ENCODE measurements at places on chromosomes 12 and 14.

DNA sequence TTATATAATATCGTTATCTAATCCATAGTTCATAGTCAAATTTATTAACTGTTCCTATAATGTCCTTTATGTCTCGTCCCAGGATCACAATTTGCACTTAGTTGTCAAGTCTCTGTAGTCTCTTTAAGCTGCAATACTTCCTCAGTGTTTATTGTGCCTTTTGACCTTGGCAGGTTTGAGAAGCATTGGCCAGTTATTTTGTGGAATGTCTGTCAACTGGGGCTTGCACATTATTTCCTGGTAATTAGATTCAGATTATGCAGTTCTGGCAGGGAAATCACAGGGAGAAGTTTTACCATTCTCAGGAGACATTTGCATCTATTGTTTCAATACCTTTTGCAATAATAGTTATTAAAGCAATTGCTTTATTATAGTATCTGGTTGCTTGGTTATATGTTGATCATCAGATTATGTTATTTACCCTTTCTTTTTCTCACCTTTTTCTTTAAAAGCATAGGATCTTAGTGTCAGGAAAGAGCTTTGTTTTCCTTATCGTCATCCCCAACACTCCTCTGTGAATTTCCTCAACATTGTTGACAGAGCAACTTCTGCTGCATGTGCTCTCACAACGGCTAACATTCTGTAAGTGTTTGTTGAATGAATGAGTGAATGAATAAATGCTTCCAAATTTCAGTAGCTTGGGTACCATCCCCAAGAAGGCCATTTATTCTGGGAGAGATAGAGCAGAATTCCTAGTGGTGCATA lies 3.7 kb upstream of the ART4 start:
- DNase-seq = no peak

DNA sequence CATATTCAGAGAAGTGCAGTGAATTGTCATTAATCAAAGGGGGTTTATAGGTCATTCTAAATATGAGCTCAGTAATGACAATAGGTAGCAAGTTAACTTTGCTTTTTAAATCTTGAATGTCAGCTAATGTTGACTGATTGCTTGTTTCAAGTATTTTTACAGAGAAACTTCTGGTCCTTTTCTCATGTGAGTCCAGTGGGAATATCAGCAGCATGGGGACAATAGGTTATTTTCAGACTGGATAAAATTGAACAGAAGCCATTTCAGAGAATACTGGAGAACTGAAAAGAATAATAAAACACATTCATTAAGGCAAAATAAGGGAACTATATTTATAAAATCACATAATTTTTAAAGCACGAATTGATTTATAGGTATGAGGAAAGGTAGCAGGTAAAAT lies 78.7 kb downstream of the FUT8 start:
- DNase-seq = no peak

GRCh38 chr12:67966560-67966959 lies 22.7 kb upstream of the IFNG-AS1 start:
- no peak for DNase-seq

DNA sequence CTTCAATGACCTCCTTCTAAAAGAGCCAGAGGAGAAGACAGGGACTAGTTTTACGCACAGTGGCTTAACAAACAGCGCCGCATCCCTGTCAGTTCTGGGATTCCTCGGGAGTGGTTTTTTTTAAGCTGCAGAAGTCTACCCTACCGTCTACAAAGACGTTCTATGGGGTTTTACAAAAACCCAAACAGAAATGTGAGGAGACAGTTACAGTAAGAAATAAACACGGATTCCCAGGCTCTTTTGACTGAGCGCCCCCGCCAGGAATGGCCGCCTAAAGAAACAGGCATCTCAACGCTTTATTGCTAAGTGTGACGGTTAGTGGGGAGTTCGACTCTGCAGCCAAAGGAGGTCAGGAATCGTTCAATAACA lies 484 bp downstream of the ALKBH1 start:
- no peak for DNase-seq

GRCh38 chr14:90985601-90986242 lies 74.7 kb downstream of the RPS6KA5 start:
- no peak for DNase-seq

DNA sequence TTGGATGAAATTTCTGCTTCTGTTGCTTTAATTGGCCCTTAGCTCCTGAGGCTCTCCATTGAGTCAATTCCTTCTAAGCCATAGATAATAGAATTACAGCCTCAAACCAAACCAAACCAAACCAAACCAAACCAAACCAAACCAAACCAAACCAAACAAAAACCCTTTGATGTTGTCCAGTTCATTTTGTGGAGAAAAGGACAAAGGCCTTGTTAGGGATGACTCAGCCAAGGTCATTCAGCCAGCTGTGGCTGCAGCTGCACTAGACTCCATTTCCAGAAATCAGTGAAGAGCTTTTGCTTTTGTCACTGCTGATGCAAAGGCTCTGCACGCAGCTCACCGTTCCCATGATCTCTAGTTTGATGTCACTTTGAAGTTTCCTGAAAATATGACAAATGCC lies 82.2 kb upstream of the RMST start:
- no peak for DNase-seq

DNA sequence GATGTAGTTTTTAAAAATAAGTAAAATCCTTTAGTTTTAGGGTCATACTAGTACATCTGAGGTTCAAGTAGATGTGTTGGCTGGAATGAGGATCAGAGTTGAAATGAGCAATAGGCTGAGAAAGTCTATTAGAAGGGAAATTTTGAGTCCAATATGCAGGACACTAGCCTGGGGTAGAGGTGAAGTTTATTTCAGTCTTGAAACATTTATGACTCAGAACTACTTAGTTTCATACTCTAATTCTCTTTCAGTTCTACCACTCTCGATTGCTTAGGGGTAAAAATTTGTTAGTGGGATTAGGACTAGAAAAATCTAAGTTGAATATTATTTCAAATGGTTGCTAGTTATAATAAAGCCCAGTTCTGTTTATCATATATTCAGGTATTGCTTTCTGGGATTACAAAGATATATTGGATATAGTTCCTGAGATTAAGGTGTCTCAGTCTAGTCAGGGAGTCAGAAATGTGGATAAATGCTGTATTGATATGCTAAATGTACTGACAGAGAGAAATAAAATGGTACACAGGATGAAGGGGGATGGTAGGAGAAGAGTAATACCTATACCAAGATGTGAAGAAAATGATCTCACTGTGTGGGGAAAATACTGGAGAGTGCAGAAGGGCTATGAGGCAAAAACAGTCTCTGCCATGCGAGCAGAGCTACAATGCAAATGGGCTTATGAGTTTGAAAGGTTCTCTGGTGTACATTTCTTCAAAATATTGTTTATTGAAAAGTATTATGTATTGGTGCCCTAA lies 395.8 kb upstream of the FBXO33 start:
- no peak for DNase-seq

- DNase-seq = no peak
These were observed 50.9 kb downstream of the RPH3A start for GRCh38 chr12:112842441-112842840.

- no peak for DNase-seq
These were observed at the start of gene MMP14 for GRCh38 chr14:22836301-22837113. TSS of gene MMP14 (plus strand) at chr14:22836585. CDS start at chr14:22836818, 233 bp downstream.

Measured in stimulated activated CD8-positive, alpha-beta memory T cell treated with anti-CD3 and anti-CD28 coated beads, Interleukin-15, amount 100 ng/mL, for 24 hours (primary cell).